ENCODE measurements at places on chromosomes 12 and 14. TPM values are rescaled to one million over a fixed set of nuclear protein-coding genes. Genes with fewer than 3 reads are reported as not detected.

DUSP16 gene
- 24.2 TPM for total RNA-seq

SMIM41 gene
- total RNA-seq, result 0.18 TPM

GNB3 gene
- 16.6 TPM for total RNA-seq

SLC17A8 gene
- not detected for total RNA-seq

KSR2 gene
- total RNA-seq, result 0.98 TPM

CIROP gene
- not detected for total RNA-seq

CLEC1A gene
- not detected for total RNA-seq

DNA sequence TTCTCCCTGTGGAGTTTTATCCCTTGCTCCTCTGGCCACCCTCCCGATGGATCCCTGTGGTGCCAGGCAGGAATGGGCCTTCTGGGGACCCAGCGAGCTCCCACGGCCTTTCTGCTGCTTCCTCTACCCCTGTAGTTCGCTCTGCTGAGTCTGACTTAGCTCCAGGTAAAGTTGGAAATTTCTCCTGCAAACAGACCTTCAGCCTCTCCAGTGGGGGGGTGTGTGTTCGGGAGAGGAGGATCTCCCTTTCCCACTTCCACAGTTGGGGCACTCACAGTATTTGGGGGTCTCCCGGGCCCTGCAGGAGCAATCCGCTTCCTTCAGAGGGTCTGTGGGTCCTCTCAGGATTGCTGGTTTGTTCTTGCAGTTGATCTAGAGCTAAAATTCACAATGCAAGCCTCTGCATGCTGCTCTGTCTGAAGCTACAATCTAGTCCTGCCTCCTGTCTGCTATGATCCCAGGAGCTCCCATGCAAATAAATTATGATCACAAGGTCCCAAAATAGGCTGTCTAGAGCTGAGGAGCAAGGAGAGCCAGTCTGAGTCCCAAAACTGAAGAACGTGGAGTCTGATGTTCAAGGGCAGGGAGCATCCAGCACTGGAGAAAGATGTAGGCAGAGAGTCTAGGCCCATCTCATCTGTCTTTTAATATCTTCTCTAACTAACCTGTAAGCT lies 18.3 kb downstream of the MTRFR start:
- H3K4me1 ChIP-seq, result peaks cover 4% of the 10 kb centered on the region

- no peaks in the 10 kb centered on the region for H3K27me3 ChIP-seq
- peaks cover 3% of the 10 kb centered on the region for H3K4me1 ChIP-seq
- no peak for DNase-seq
- no peak overlapping the region for H3K4me3 ChIP-seq
These were observed 127.6 kb upstream of the AMIGO2 start for GRCh38 chr12:47207340-47207717.

- no peaks in the 10 kb centered on the region for H3K36me3 ChIP-seq
- no peaks in the 10 kb centered on the region for H3K27me3 ChIP-seq
- H3K27ac ChIP-seq, result no peak overlapping the region
- peaks cover 2% of the 10 kb centered on the region for H3K4me1 ChIP-seq
These were observed 241.4 kb downstream of the PCNX1 start for GRCh38 chr14:71148627-71149026.

GRCh38 chr12:42957136-42957535 lies 367.6 kb upstream of the PRICKLE1 start:
- peaks cover 15% of the 10 kb centered on the region for H3K4me1 ChIP-seq
- no peaks in the 10 kb centered on the region for H3K27me3 ChIP-seq
- no peak overlapping the region for H3K27ac ChIP-seq
- H3K36me3 ChIP-seq, result no peaks in the 10 kb centered on the region
- H3K4me3 ChIP-seq, result no peak overlapping the region

- no peaks in the 10 kb centered on the region for H3K27me3 ChIP-seq
- no peak overlapping the region for H3K27ac ChIP-seq
- no peak for DNase-seq
- peaks cover 35% of the 10 kb centered on the region for H3K36me3 ChIP-seq
These were observed 14.1 kb downstream of the PRKAB1 start for GRCh38 chr12:119681728-119682638.

DNA sequence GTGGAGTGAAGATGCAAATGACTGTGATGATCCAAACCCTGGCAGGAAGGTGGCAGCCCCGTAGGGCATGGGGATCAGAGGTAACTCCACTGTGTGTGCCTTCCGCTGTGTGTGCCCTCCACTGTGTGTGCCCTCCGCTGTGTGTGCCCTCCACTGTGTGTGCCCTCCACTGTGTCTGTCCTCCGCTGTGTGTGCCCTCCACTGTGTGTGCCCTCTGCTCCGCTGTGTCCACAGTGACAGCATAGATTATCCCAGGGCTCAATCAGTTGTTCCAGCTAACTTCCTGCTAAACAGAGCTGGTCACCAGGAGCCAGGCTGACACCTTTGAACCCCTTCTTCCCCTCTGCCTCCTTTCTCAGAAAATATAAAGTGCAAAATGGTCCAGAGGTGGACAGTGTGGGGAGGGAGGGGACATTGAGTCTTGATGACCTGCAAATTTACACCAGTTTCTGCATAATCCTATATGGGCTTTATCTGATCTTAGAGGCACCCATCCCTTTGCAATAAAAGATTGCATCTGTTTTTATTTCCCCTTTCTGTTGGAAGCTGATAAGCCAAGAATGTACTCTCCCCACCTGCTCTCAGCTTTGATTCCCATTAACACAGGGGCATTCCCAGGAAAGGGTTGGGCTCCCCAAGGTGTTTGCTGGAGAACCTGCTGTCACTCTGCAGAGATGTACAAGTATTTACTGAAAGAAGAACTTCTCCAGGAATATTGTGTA lies 21.6 kb upstream of the HNF1A start:
- H3K36me3 ChIP-seq, result no peaks in the 10 kb centered on the region
- peaks cover 4% of the 10 kb centered on the region for H3K27me3 ChIP-seq
- no peak for DNase-seq
- no peak overlapping the region for H3K27ac ChIP-seq
- no peaks in the 10 kb centered on the region for H3K4me1 ChIP-seq

GRCh38 chr14:22597771-22598098 lies 365 bp upstream of the ABHD4 start:
- peaks cover 2% of the 10 kb centered on the region for H3K36me3 ChIP-seq
- H3K27me3 ChIP-seq, result peaks cover 6% of the 10 kb centered on the region
- peak overlapping the region; percentile 93 for H3K4me3 ChIP-seq
- DNase-seq, result no peak
- H3K27ac ChIP-seq, result no peak overlapping the region

DNA sequence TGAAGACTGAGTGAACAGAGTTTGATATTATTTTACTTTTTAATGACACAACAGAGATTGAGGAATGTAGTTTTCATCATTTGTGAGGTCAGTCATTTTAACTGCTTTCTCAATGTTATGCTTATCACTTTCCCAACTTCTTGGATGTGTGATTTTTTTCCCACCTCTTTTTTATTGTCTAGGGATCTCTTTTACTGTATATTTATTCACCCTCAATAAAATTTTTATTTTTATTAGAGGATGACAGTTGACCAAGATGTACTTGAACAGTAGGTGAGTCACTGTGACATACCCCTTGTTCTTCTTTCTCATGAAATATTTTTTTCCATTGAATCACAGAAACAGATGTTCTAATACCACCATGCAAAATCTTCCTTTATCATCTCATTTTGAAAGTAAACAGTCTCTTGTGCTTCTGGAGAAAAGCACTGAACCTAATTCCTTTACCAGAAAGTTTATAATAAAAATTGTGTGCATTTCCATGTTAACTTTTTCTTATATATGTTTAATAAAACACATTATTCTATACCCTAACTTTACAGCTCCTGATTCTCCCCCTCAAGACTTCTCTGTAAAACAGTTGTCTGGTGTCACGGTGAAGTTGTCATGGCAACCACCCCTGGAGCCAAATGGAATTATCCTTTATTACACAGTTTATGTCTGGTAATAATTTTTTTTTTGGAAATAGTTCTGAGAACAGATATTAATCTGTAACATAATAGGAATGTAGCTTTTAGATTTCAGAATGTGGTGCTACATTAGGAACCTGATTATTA lies 65.9 kb downstream of the PTPRQ start:
- no peaks in the 10 kb centered on the region for H3K4me1 ChIP-seq
- no peak overlapping the region for H3K4me3 ChIP-seq
- no peaks in the 10 kb centered on the region for H3K36me3 ChIP-seq
- H3K27ac ChIP-seq, result peak overlapping the region; percentile 68
- DNase-seq, result peak; percentile 69

- no peak overlapping the region for H3K4me3 ChIP-seq
- H3K27ac ChIP-seq, result no peak overlapping the region
- H3K4me1 ChIP-seq, result peaks cover 4% of the 10 kb centered on the region
- no peak for DNase-seq
- H3K27me3 ChIP-seq, result peaks cover 4% of the 10 kb centered on the region
- H3K36me3 ChIP-seq, result no peaks in the 10 kb centered on the region
These were observed 52.9 kb downstream of the IFNG start for GRCh38 chr12:68106660-68107059.

DNA sequence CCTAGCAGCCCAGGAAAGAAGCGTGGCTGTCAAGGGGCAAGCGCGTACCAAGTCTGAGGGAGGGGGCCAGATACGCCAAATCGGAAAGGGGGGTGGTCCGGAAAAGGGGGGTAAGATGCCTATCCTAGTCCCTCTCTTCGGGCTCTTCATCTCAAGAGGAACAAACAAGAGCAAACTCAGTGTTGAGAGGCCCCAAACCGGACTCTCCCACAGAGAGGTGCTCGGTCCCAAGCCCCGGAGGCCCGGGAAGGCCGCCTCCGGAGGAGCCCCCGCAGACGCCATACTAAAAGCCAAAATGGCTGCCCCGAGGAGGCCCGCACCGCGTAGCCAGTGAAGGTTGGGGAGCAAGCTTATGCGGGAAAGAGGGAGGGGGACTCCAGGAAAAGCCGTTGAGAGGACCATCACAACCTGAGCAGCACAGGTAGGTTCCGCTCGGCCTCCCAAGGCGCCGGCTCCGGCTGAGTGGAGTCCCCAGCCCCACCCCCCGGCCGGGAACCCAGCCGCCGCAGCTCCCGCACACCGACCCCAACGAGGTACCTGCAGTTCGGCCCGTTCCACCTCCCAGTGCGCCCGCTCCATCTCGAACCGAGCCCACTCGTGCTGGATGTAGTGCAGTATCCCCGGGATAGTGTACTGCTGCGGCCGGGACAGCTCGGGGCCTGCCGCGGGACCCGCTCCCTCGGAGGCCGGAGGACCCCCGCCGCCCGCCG lies at the start of gene AP4S1:
Gene AP4S1, plus strand, starts transcription at position 283 of the 710 bp plus-strand sequence. CDS start 40,548 bp downstream, outside the sequence.
- H3K27ac ChIP-seq, result peak within 1 kb of the TSS; percentile 94
- H3K4me3 ChIP-seq, result peak within 1 kb of the TSS; percentile 96
- DNase-seq, result no peak
- H3K27me3 ChIP-seq, result no peaks in the 10 kb centered on the region
- H3K36me3 ChIP-seq, result peaks cover 15% of the 10 kb centered on the region
- H3K4me1 ChIP-seq, result peaks cover 10% of the 10 kb centered on the region

DNA sequence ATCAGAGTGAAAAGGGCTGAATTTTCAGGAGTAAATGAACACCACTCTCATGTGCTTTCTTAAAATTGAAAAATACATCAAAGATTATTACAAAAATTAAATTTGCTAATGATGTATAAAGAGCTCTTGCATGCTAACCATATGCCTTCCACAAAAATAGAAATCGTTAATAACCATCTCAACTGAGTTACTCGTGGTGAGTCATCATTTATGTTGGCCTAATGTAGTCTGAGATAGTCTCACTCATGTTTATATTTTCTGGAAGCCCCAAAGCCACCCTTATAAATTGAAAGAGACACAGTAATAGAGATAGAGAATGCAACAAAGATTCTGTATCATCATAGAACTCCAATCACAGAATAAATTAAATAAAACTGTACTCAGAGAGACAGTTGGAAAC lies 131.2 kb downstream of the KCNH5 start:
- H3K4me1 ChIP-seq, result no peaks in the 10 kb centered on the region
- H3K27ac ChIP-seq, result no peak overlapping the region
- H3K36me3 ChIP-seq, result no peaks in the 10 kb centered on the region
- H3K4me3 ChIP-seq, result no peak overlapping the region

GRCh38 chr12:1619587-1619986 lies 9.4 kb upstream of the WNT5B start:
- no peak overlapping the region for H3K27ac ChIP-seq
- H3K4me3 ChIP-seq, result no peak overlapping the region
- H3K4me1 ChIP-seq, result peaks cover 7% of the 10 kb centered on the region

DNA sequence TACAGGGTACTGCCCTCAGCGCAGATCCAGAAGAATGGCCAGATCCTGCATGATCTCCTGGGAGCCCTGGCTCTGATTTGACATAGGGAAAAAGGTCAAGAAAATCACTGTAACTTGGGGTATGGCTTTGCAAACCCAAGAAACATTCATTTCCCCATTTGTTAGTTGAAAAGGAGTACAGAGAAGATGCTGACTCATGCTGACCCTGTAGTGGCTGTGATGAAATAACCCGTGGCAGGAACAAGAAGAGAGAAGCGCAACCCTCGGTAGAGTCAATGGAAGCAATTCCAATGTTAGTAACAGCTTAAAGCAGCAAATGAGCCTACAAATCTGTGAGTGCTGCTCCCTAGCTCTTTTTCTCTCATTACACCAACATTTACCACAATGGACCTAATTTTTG lies 281.6 kb upstream of the NPAS3 start:
- no peaks in the 10 kb centered on the region for H3K36me3 ChIP-seq
- H3K4me3 ChIP-seq, result no peak overlapping the region
- no peak overlapping the region for H3K27ac ChIP-seq
- H3K27me3 ChIP-seq, result no peaks in the 10 kb centered on the region

DNA sequence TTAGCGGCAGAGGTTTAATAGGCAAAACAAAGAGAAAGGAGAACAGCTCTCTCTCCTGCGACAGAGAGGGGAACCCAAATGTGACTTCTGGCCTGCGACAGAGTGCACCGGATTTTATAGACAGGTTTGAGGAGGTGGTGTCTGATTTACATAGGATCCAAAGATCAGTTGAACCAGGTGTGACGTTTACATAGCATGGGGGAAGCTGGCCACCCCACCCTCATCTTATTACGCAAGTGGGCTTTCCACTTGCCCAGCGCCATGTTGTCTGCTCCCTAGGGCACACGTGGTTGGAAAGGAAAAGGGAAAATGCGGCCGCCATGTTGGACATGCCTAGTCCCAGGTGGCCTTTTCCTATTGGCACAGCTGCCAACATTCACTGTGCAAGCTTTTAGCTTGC lies 17.4 kb downstream of the BCL2L14 start:
- peaks cover 2% of the 10 kb centered on the region for H3K27me3 ChIP-seq
- H3K4me1 ChIP-seq, result peaks cover 12% of the 10 kb centered on the region

DNA sequence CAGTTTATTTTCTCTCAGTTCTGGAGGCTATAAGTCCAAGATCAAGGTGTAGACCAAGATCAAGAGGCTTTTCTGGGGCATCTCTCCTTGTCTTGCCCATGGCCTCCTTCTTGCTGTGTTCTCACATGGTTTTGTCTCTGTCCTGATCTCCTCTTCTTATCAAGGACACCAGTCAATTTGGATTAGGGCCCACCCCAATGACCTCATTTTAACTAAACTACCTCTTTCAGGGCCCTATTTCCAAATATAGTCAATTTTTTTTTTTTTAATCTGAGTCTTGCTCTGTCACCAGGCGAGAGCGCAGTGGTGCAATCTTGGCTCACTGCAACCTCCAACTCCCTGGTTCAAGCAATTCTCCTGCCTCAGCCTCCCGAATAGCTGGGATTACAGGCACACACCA lies 50.8 kb downstream of the TSHR start:
- H3K4me3 ChIP-seq, result no peak overlapping the region
- DNase-seq, result no peak
- H3K27me3 ChIP-seq, result no peaks in the 10 kb centered on the region
- no peak overlapping the region for H3K27ac ChIP-seq

Data from astrocyte (in vitro differentiated cells and primary cell).